ENCODE measurements at places on chromosomes 12 and 14.

DNA sequence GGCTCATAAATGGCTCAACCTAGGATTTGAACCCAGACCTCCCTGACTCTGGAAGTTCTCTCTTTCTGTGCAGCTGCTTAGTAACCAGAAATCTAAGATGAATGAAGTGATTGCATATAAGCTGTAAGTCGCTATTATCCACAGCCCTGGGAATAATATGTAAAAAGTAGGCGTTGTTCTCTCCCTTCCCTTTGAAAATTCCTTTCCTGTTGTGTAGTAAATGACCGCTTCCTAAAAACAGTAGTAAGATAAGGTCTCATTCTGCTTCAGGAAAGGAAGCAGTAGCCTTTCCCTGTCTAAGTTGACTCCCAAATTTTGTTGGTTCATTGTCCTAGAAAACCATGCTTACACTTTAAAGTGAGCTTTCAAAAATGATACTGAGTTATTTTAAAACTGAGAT is 418.3 kb downstream of the EGLN3 start:
- DNase-seq, result no peak

GRCh38 chr14:20343862-20344220 is 406 bp downstream of the PARP2 start:
- no peak for DNase-seq

DNA sequence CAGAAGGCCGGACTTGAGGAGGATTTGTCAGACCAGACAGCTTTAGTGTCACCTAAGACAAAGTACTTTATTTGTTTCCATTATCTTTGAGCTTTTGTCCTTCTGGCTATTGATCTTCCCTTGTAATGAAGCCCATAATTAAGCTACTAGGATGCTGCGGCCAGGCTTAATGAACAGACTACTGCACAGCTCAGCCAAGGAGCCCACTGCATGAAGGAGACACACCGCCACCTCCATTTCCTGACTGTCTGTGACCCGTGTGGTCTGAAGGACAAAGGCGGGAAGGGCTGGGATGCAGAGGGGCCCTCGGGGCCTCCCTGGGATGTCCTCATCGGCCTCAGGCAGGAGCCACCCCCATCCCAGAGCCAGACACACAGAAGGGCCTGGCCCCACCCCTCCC is 31.0 kb upstream of the GALNT9 start:
- no peak for DNase-seq

DNA sequence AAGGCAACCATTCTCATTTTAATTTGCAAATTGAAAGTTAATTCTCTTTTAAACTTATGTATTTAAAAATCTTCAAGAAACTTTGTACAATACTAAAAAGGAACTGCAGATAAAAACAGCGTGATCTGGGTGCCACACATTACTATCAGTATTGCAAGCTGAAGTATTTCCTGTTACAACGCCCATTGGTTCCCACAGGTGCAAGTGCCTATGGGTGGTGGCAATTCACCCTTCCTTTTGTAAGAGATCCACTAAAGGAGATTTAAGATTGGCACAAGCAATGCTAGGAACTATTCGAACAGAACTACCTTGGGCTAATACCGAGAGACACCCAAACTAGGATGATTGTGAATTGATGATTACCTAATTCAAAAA is 13.2 kb downstream of the TAOK3 start:
- DNase-seq, result no peak

- no peak for DNase-seq
Observed at GRCh38 chr14:71036433-71036832, 129.2 kb downstream of the PCNX1 start.

- DNase-seq, result no peak
Observed at GRCh38 chr12:91460469-91460868, 277.9 kb upstream of the DCN start.

DNA sequence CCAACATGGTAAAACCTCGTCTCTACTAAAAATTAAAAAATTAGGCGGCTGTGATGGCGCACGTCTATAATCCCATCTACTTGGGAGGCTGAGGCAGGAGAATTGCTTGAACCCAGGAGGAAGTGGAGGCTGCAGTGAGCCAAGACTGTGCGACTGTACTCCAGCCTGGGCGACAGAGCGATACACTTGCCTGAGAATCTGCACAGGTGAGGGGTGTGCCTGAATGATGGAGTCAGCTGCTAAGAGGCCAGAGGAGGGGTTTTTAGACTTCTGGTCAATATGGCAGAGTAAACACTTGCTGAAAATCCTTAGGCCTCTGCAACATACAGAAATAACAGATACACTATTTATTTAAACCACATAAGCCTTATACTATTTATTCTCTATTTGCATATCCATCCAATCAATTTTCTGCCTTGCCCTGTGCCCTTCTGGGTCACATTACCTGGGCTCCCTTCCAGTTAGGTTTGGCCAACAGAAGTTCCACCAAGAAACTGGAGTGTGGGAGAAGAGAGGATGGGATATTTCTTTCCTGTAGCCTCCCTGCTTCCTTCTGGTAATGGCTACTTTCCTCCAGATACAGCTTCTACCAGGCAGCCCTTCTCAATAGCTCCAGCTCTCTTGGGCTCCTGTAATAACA is 117.6 kb downstream of the EFCAB11 start:
- DNase-seq, result no peak

- DNase-seq, result no peak
Observed at GRCh38 chr12:110936367-110937103, 16.2 kb upstream of the MYL2 start.

Data from stimulated activated CD8-positive, alpha-beta memory T cell treated with anti-CD3 and anti-CD28 coated beads, Interleukin-7, amount 100 ng/mL, for 1 hour (primary cell).